Naive thymus-derived CD4-positive, alpha-beta T cell (primary cell): ENCODE measurements at places on chromosomes 7 and 10.

GRCh38 chr7:105913947-105914346, 37.5 kb upstream of the ATXN7L1 start:
- H3K4me1 ChIP-seq = no peaks in the 10 kb centered on the region
- DNase-seq = no peak
- H3K27me3 ChIP-seq = no peaks in the 10 kb centered on the region
- no peaks in the 10 kb centered on the region for H3K36me3 ChIP-seq
- H3K27ac ChIP-seq = no peak overlapping the region
- H3K4me3 ChIP-seq = no peak overlapping the region

DNA sequence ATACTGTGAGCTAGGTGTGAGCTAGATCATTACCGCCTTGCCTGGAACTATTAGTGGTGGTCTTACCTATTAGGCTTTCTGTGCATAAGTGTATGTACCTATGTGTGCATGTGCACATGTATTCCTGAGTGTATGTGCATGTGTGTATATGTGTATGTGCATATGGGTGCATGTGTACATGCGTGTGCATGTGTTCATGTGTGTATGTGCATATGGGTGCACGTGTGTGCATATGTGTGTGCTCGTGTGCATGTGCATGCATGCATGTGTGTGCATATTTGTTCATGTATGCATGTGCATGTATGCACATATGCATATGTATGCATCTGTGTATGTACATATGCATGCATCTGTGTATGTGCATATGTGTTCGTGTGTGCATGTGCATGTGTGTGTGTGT, 508.3 kb upstream of the ADARB2 start:
- no peaks in the 10 kb centered on the region for H3K36me3 ChIP-seq
- H3K27me3 ChIP-seq = no peaks in the 10 kb centered on the region
- no peak for DNase-seq
- no peak overlapping the region for H3K27ac ChIP-seq

GRCh38 chr10:101272229-101272868, 43.1 kb upstream of the LBX1 start:
- H3K27me3 ChIP-seq = no peaks in the 10 kb centered on the region
- peak; percentile 43 for DNase-seq
- no peaks in the 10 kb centered on the region for H3K4me1 ChIP-seq
- H3K36me3 ChIP-seq = no peaks in the 10 kb centered on the region
- no peak overlapping the region for H3K27ac ChIP-seq
- no peak overlapping the region for H3K4me3 ChIP-seq

GRCh38 chr10:133131053-133131452, 29.0 kb upstream of the KNDC1 start:
- H3K4me1 ChIP-seq = no peaks in the 10 kb centered on the region
- H3K27me3 ChIP-seq = no peaks in the 10 kb centered on the region

DNA sequence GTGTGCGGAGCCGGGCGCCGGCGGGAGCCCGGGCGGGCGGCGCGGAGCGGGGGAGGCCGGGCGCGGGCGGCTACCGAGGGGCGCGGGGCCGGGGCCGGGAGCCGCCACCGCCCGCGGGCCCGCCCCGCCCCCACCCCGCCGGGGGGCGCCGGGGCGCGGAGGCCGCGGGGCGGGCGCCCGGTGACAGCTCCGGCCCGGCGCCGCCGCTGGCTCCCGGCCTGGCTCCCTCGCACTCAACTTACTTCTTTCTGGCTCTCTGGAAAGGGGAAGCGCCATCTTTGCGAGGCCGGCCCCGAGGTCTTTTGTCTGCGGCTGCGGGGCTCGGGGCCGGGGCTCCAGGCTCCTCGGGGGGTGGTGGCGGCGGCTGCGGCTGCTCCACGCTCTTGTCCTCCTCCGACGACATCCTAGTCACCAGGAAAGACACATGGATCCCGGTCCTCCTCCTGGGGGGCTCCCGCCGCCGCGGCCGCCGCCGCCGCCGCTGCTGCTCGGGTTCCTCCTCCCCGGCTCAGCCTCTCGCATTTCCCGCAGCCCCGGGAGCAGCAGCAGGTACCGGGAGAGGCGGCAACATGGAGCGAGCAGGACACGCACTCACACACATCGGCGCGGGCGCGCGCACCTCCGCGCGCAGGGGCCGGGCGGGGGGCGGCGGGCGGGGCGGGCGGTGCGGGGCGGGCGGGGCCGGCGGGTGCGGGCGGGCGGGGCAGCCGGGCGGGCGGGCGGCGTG, at the start of gene KMT2C:
Gene KMT2C (minus strand): TSS at position 620 of the 727 bp plus-strand sequence. CDS start 217 bp downstream, at position 403.
- peak; percentile 63 for DNase-seq
- peak within 1 kb of the TSS; percentile 97 for H3K27ac ChIP-seq
- H3K4me1 ChIP-seq = peaks cover 7% of the 10 kb centered on the region
- no peaks in the 10 kb centered on the region for H3K27me3 ChIP-seq

GRCh38 chr10:80580638-80581468, 43.2 kb downstream of the SH2D4B start:
- H3K27me3 ChIP-seq = no peaks in the 10 kb centered on the region
- no peak for DNase-seq
- H3K27ac ChIP-seq = no peak overlapping the region
- no peaks in the 10 kb centered on the region for H3K4me1 ChIP-seq

DNA sequence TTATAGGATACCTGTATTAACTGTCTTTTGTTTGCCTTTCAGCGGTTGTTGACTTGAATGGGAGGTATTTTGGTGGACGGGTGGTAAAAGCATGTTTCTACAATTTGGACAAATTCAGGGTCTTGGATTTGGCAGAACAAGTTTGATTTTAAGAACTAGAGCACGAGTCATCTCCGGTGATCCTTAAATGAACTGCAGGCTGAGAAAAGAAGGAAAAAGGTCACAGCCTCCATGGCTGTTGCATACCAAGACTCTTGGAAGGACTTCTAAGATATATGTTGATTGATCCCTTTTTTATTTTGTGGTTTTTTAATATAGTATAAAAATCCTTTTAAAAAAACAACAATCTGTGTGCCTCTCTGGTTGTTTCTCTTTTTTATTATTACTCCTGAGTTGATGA, 26.6 kb downstream of the RBM17 start:
- H3K36me3 ChIP-seq = peaks cover 56% of the 10 kb centered on the region
- no peaks in the 10 kb centered on the region for H3K27me3 ChIP-seq
- H3K27ac ChIP-seq = no peak overlapping the region
- DNase-seq = no peak

DNA sequence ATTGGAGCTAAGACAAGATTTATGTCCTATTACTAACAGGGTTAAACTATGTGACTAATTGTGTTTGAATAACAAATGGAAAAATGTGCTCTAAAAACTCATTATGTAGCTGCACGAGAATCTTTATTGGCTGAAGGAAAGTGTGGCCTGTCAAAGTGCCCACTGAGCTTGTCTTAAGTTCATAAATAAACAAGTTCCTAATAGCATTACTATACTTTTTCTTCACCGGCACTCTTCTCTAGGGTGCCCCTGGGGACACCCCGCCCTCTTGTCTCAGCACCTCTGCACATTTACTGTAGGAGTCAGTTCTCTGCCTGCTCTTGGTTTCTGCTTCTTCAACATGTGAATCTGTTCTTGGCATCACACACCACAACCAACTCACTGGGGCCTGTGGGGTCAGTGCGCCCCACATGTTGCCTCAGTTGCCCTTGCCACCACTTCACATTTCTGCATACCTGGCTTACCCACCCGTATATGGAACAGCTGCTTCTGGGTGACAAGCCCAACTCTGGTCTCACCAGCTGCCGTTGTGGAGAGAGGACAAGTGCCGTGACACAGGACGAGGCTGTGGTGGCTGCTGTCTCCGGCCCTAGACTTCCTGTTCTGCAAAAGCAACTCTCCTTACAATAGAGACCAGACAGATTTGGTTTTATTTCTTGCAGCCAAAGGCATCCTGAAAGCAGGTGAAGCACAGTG, 96.3 kb upstream of the DDC start:
- H3K27me3 ChIP-seq = no peaks in the 10 kb centered on the region
- no peak overlapping the region for H3K27ac ChIP-seq
- no peaks in the 10 kb centered on the region for H3K36me3 ChIP-seq
- H3K4me3 ChIP-seq = peak overlapping the region; percentile 17

DNA sequence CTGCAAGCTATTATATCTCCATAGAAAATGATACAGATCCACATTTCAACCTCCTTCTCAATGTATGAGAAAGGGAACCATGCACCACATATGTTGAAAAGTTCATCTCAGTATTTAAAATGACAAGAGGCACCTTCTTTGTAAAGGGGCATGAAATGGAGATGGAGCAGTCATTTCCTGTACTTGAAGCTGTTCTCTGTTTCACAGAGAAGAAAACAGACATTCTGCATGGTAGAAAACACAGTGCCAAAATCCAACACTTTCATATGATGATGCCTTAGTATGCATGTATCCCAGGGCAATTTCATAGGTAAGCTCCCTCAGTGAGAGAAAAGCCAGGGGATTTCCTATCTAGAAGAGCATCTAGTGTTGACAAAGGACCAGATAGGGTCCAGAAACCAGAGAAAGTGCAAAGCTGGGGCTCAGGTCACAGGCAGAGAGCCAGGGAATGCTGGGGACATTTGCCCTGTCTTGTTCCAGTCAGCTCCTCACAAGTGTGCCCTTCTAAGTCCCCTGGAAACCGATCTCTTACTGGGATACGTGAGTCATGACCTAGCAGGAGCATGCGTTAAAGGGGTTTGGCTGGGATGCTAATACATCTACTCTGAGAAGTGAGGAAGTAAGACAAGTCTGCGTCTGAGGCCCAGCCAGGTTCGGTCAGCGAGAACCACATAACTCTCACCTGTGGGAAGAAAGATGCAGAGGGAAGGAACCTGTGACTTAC, 118.7 kb downstream of the ICA1 start:
- no peak overlapping the region for H3K4me3 ChIP-seq
- no peaks in the 10 kb centered on the region for H3K4me1 ChIP-seq
- peak; percentile 7 for DNase-seq
